ENCODE measurements at places on chromosomes 6 and 20.

GRCh38 chr20:60022849-60023248 lies 64.6 kb downstream of the CDH26 start:
- DNase-seq: no peak

GRCh38 chr6:169895926-169896761 lies 144.7 kb downstream of the ERMARD start:
- DNase-seq: no peak

- no peak for DNase-seq
Measured at GRCh38 chr20:63124782-63125580, 91.0 kb downstream of the YTHDF1 start.

DNA sequence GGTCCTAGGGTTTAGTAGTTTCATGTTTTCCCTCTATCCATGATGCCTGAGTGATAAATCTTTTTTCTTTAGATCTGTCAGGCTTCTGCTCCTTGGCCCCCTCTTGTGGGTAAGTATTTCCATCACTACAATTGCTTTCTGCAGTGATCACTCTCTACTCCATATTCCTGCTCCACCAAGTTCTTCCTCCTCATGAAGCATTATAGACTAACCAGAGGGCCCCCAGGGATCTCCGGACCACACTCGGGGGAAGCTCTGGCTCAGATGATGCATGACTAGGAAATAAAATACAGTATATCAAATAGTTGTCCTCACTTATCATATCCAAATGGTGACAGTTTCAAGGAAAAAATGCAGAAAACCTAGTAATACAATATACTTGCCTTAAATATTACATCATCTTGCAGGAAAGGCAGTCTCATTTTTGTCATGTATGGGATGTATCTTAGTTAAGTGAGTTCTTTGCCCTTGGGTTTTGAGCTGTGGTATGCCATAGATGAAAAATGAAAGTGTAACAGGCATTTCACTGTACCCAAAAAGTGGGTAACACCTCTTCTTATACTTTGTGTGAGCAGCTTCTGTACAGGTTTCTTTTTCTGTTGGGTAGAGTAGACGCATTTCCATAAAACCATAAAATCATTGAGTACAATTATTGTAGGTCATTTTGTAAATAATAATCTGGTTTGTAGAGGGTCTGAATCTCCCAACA lies 200.9 kb upstream of the EYA4 start:
- no peak for DNase-seq

DNA sequence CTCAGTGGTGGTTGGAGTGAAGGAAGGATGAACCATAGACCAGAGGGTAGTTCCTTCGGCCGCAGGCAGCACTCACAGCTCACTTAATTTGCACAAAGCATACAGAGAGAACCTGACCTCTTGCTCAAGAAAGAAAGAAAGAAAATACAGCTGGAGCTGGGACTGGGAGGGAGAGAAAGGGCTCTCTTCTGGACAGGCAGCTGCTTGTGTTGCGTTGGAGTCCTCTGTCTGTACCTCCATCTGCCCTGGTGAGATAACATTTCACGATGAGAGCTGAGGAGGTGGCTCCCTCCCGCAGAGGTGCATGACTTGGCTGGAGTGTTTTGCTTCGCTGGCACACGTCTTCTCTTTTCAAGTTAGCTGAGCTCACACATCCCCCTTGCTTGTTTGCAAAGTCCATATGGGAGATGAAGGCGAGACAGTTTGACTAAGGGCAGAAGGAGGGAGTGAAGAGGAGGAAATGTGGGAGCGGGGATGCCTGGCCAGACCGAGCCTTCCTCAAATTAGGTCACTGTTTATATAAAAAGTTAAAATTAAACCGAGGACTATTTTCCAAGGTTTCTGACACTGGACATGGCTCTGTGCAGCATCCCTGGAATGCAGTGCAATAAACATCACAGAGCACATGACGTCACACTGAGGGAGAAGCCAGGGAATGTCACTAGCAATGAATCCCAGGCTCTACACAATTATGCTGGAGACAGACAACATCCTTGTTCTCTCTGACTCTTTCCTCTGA lies 359.4 kb downstream of the CD83 start:
- DNase-seq: no peak

GRCh38 chr6:46954837-46955451 lies 33.2 kb upstream of the ADGRF5 start:
- DNase-seq: no peak

DNA sequence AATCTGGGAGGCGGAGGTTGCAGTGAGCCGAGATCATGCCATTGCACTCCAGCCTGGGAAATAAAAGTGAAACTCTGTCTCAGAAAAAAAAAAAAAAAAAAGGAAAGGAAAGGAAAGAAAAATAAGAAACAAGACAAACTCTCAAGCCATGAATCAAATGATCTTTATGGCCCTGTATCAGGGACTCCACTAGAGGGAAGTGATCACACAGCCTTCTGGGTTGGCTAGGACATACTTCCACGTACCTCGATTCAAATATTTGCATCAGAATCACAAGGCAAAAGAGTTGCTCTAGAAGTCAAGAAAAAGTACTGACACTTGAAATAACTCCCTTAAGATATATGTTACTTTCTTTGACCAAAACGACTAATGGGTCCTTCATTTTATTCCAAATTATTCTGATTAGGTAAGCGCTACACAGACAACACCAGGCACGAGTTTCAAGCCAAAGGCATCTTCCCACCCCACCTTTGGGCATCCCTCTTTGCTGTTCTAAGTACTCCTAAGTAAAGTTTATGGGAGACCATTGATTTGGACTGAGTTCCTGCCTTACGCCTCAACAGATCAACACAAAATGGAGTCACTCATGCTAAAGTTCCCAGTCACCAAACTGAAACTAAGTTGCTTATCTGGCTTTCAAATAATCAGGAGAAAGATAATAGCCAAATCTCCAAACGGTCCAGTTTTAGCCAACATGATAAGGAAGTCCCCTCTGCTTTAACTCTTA lies 77.5 kb upstream of the NT5E start:
- DNase-seq: no peak

DNA sequence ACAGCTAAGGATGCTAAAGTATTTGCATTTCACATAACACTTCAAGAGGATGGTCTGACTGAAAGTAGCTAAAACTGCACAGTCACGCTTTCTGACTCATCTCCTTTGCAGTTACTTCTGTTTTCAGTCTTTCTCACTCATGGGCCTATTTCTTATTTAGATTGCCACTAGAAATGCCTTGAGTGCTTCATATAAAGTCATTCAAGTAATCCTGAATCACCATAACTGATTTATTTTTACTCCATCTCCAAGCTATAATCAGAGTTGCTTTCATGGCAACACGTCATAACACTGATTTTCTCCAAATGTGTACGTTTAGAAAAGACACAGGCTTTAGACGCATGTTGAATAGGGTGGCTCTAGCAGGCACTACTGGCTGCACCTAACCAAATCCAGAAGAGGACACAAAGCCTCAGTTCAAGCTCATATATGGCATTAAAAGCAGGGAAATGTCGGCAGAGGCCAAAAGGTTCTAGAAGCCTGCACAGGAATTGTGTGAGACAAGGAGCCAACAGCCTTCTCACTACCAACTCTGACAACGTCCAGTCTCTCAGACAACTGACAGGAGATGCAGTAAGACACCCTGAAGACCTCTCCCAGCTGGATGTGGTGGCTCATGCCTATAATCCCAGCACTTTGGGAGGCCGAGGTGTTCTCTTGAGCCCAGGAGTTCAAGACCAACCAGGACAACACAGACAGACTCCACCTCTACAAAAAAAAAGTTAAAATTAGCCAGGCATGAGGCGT lies 64.1 kb upstream of the BEND6 start:
- DNase-seq: no peak

DNA sequence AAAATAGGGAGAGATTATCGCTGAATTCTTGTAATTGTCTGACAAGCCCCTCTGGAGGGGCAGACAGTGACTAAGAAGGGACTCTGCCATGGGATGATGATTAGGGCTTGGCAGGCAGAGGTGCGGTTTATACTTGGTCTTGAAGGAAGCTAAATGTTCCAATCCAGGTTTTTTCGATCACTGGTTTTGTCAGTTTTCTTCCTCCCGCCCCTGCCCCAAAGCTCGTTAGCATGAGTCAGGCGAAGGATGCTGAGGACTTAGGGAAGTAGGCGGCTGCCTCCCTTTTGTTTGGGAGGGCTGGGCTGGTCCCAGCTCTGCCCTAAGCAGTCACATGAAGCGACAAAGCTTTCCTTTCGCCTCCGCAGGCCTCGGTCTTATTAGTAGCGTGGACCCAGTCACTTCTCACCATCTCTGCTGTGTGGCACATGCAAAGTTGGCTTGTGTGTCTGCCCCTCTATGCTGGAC lies 314.2 kb downstream of the CDC5L start:
- no peak for DNase-seq

Measured in stimulated activated CD8-positive, alpha-beta memory T cell treated with anti-CD3 and anti-CD28 coated beads, Interleukin-2, amount 100 ng/mL, for 48 hours (primary cell).